ENCODE measurements at places on chromosomes 4 and X. TPM values are rescaled to one million over a fixed set of nuclear protein-coding genes. Genes with fewer than 3 reads are reported as not detected.

OPN1LW gene
- total RNA-seq, result 0.51 TPM

DUX4 gene
- total RNA-seq, result not detected

SPOCK3 gene
- total RNA-seq, result not detected

TMSB15B gene
- 8.3 TPM for total RNA-seq

GAGE12J gene
- not detected for total RNA-seq

CLDN34 gene
- 0.13 TPM for total RNA-seq

CENPE gene
- 7.0 TPM for total RNA-seq

SPANXD gene
- not detected for total RNA-seq

LEF1 gene
- not detected for total RNA-seq

MAGEA3 gene
- not detected for total RNA-seq

CT45A10 gene
- not detected for total RNA-seq

TLR2 gene
- total RNA-seq, result 0.13 TPM

IQCM gene
- not detected for total RNA-seq

FAM9A gene
- total RNA-seq, result not detected

All from dermis microvascular lymphatic vessel endothelial cell (primary cell).